Esophagus squamous epithelium (tissue), 5 donors: ENCODE measurements at places on chromosomes 5 and 9.

- DNase-seq: no peak
Measured at GRCh38 chr5:11482011-11482410, 422.2 kb downstream of the CTNND2 start.

DNA sequence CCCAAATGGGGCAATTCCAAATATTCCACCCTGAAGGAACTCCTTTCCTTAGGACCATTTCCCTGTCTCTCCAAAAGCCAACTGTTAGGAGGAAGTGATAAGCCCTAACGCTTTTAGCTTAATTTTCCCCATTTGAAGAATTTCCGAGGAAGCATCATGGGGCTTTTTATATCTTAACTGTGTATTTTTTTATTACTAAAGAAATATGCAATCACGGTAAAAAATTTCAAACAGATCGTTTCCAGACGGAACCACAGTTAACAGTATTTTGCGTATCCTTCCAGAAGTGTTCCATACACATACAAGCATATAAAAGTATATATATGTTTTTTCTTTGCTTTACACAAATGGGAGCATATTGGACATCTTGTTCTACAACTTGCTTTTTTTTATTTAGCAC is 133.8 kb downstream of the FGF1 start:
- DNase-seq: no peak

GRCh38 chr5:168755548-168756093 is 176.5 kb upstream of the PANK3 start:
- DNase-seq: no peak

- no peak for DNase-seq
Measured at GRCh38 chr9:91223000-91223399, 138.7 kb downstream of the AUH start.

GRCh38 chr5:17243287-17244063 is 26.0 kb downstream of the BASP1 start:
- DNase-seq: no peak

DNA sequence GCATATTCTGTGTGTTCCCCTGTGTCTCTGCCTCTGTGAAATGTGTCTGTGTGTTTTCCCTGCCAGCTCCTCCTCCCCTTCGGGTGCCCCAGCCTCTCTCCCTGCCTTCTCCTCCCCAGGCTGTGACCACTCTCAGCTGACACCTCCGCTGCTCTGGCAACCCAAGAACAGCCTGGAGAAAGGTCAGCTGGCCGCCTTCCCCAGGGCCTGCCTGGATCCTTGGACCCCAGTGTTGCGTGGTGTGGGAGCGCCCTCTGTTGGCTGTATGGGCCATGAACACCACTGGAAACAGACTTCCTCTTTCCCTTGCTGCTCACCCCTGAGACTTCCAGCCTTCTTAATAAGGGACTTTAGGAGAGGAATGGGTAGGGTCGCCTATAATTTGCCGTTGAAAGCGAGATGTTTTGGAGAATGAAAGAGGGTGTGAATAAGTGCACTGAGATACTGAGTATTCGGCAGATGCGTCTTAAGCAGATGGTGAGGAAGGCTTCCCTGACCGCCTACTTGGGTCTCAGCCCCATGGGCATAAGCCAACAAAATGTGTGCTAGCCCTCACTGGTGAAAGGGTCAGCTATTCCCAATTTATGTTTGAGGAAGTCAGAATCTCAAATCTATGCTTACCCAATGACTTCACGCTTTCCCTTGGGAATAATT is 114.9 kb upstream of the TRIM32 start:
- DNase-seq: no peak

GRCh38 chr5:119470851-119471451 is 18.7 kb downstream of the HSD17B4 start:
- no peak for DNase-seq

GRCh38 chr5:88393716-88394535 is 125.3 kb upstream of the TMEM161B start:
- DNase-seq: no peak

DNA sequence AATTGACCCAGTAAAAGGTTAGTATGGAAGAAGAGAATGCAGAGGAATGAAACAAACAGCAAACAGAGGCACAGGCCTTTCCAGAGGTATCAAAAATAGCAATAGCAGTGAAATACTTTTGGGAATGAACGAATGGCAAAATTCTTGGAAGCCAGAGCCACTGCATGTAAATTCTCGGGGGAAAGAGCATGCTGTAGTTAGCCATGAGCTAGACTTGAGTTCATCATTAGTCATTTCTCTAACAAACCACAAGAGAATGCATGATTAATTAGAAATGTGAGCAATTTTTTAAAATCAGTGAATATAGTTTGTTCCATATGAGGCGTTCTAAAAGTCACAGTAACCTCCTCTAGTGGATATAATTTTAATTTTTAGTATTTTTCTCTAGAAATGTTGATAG is 170.3 kb upstream of the PRR16 start:
- DNase-seq: no peak

DNA sequence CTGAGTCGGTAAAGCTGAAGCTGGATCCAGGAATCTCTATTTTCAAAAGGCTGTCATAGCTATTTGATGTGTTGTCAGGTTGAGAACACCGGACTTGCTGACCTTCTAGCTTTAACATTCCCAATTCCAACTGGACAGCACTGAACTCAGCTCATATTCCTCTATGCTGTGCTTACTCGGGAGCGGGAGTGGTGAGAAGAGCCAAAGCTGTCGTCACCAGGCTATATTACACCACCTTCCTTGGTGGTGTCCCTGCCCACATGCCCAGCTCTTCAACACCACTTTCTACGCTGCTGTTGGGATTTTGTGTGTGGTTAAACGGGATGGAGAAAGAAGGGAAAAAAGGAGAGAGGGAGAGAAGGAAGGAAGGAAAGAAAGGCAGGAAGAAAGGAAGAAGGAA is 653.6 kb downstream of the RAB3C start:
- DNase-seq: no peak

DNA sequence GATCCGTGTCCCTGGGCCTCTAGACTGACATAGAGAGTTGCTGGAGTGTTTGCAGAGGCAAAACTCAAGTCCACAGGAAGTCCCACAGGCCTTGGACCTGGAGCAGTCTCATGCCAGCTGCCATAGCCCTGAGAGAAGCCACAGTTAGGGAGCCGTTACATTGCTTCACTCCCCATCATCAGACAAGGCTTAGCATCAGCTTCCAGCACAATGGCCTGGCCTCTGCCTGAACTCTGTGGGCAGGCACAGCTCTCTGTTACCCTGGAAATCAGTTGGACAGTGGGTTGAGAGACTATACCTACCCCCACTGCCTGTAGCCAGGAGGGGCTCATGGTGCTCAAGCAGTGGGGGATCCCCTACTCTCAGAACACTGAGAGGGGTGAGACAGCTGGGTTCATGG is 16.2 kb upstream of the C9orf72 start:
- no peak for DNase-seq

GRCh38 chr9:70519912-70520724 is 105.7 kb upstream of the KLF9 start:
- no peak for DNase-seq

- DNase-seq: no peak
Measured at GRCh38 chr5:109146591-109146990, 263.2 kb downstream of the PJA2 start.

DNA sequence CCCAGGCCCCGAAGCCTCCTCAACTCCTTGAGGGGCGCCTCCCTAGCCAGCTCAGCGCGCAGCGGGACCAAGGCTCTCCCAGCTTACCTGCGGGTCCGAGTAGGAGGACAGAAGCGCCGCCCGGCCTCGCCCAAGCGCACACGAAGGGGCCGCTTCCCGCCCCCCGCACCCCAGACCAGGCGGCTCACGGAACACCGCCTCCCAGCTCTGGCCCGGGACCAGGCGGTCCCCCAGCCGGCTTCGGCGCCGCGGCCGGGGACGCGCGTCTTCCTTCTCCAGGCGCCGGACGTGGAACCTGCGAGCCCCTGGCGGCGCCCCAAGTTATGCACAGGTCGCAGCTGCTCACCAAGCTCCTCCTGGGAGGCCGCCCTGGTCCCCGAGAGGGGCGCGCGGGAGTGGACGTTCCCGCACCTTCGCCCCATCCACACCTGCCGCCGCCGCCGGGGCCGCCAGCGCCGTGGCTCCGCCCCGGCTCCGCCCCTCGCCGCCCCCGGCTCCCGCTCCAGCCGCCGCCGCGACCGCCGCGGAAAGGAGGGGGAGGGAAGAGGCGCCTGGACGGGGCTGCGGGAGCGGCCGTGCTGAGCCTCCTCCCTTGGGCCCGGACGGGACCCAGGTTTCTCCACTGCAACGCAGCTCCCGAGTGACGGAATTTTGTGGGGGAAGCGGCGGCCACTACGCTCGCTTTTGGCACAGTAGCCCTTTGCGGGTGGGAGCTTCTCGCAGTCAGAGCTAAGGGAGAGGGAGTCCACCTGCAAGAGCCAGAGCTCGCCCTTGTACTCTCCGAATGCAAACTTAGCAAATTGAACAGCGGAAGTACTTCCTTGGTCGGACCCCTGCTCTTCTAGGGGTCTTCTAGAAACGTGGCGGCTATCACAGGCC is 77.5 kb upstream of the IFNE start:
- no peak for DNase-seq

GRCh38 chr5:83831834-83832233 is 111.2 kb upstream of the HAPLN1 start:
- DNase-seq: no peak

DNA sequence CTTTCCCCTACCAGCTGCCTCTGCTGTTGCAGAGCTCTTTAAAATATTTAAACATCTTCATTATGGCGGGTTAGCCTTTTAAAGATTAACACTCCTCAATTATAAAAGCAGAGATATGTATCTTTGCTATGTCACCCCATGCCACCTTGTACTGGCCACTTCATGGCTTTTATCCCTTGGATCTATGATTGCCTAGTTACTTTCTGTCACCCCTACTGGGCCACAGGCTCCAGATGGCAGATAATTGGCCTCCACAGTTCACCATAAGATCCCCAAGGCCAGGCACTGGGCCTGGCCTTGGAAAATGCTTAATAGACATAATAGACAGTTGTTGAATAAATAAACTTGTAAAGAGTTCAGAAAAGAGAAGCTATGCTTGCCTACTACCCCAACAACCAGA is 142.0 kb upstream of the SHB start:
- no peak for DNase-seq

DNA sequence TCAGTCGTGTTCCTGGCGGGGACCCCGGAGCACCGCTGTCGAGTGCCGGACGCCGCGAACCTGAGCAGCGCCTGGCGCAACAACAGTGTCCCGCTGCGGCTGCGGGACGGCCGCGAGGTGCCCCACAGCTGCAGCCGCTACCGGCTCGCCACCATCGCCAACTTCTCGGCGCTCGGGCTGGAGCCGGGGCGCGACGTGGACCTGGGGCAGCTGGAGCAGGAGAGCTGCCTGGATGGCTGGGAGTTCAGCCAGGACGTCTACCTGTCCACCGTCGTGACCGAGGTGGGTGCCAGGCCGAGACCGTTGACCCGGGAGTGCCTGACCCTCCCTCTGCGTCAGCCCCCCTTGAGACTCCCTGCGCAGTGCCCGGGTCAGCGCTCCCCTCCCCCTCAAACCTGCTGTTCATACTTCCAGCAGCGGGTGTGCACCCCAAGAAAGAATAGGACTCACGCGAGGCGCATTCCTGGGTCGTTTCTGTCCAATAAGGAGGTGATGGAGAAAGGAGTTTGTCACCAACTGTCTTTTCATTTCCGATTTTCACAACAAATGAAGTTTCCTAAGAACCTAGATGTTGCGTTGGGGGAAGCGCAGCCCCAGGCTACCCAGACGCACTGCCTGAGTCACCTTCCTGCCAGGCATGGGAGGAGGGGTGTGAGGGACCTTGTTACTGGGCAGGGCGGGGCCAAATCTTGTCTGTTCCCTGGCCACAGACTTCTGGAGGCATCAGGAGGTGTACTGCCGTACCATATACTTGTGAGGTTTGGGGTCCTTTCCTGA is 722 bp downstream of the SLC22A4 start:
- DNase-seq: peak; percentile 15

- DNase-seq: no peak
Measured at GRCh38 chr9:90112788-90113187, 508.0 kb downstream of the GADD45G start.

- no peak for DNase-seq
Measured at GRCh38 chr9:95030344-95030743, 287.2 kb downstream of the FANCC start.

GRCh38 chr5:139696894-139697658 is 48.9 kb downstream of the CXXC5 start:
- no peak for DNase-seq

GRCh38 chr5:82167372-82167935 is 110.7 kb downstream of the RPS23 start:
- DNase-seq: no peak

- DNase-seq: no peak
Measured at GRCh38 chr5:21689587-21689986, 1163.6 kb downstream of the CDH12 start.

DNA sequence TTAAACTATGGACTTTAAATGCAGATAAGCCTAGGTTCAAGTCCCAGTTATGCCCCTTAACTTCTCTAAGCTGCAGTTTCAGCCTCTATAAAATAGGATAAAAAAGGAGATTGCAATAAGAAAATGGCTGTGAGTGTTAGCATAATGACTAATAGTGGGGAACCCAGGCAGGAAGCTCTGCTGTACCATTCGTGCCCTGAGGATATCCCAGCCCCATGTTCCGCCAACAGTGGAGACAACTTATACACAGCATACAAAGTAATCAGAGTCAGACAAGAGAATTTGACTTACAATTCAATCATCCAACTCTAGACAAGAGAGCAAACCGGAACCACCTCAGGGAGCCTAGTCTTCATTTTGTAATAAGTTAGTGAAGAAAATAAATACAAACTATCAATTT is 141.5 kb upstream of the FSTL4 start:
- no peak for DNase-seq

DNA sequence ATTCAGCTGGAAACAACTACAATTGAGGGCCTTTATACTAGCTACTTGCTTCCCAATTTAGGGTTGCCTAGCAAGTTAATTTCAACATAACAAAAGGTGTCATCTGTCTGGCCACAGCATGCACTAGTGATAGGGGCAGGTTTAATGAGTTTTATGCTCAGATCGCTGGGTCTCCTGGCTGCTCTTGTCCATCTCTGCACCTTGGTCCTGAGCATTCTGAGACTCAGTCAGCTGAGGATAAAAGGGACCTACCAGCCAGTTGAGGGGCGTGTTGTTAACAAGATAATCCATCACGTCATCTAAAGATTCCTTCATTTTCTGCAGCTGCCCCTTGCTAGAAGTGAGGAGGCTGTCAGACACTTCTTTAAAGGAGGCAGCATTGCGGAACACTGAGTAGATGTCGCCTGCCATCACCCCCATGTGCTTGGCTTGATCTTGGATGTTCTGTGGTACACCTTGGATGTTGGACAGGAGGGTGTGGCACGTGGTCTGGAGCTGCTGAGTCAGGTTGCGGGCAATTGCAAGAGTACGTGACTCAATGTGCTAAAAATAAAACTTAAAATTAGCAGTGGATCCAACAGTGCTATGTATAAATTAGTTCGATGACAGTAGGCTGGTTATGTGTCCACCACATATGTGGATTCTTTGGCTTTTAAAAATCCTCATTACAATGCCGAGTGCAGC is 11.0 kb downstream of the PLIN2 start:
- DNase-seq: no peak

GRCh38 chr9:134847752-134848432 is 32.7 kb upstream of the FCN2 start:
- DNase-seq: no peak

- DNase-seq: no peak
Measured at GRCh38 chr5:147752033-147752432, 30.5 kb downstream of the JAKMIP2 start.
